ENCODE measurements at places on chromosomes 4 and X.

DNA sequence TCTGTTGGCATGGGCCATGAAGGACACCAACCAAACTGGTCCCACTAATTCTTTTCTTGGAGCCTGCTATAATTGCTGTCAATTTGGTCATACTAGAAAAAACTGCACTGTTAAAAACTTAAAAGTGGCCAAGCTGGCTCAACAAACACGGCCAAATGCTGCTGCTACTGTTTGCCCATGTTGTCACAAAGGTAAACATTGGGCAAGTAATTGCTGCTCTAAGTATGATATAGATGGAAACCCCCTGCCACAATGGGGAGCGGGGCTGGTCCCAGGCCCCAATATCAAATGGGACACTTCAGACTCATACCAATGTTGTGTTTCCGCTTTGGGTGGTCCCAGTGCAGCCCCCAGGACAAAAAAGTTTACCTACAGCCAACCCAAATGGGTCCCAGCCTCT lies 52.1 kb downstream of the SPIN3 start:
- no peak for DNase-seq

GRCh38 chrX:78619834-78620233 lies 39.3 kb downstream of the RTL3 start:
- DNase-seq, result no peak

GRCh38 chrX:13898083-13898482 lies 81.2 kb upstream of the GPM6B start:
- DNase-seq, result no peak

DNA sequence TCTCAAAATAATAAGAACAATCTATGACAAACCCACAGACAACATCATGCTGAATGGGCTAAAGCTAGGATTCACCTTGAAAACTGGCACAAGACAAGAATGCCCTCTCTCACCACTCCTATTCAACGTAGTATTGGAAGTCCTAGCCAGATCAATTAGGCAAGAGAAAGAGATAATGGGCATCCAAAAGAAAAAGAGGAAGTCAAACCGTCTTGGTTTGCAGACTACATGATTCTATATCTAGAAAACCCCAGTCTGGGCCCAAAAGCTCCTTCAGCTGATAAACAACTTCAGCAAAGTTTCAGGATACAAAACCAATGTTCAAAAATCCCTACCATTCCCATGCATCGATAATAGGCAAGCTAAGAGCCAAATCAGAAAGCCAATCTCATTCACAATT lies 59.0 kb downstream of the CHM start:
- no peak for DNase-seq

GRCh38 chr4:109703664-109704361 lies 568 bp upstream of the CASP6 start:
- no peak for DNase-seq

- DNase-seq, result no peak
Observed at GRCh38 chr4:74793757-74794381, 454 bp downstream of the BTC start.

- DNase-seq, result no peak
Observed at GRCh38 chr4:89247951-89248350, 59.6 kb downstream of the GPRIN3 start.

DNA sequence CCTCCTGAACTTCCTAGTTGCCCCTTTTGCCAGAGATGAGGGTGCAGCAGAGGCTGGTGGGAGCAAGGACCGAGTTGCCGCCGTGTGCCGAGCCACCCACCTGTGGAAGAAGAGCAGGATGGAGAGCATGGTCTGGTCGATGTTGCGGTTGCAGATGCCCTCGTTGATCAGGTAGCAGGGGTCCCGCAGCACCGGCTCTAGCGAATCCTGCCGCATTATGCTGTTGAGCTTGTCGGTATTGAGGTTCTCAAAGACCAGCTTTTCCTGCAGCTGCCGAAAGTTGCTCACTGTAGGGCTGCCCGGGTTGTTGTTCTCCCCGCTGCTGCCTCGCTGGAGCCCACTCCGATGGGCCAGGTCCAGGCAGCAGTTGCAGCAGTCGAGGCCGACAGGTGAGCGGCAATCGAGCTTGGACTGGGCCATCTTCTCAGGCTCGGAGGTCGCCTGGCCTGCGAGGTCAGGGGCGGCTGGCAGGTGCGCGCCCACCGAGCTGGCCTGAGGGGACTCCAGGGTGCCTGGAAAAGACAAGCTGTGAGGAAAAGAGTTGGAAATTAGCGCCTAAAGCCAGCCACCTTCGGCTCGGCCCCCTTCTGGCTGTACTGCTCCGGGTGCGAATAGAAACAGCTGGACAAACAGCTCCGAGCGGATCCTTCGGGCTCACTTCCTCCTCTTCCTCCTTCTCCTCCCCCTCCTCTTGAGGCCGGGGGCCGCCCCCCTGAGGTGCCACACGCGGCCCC lies 420 bp downstream of the TSC22D3 start:
- DNase-seq, result peak; percentile 28

DNA sequence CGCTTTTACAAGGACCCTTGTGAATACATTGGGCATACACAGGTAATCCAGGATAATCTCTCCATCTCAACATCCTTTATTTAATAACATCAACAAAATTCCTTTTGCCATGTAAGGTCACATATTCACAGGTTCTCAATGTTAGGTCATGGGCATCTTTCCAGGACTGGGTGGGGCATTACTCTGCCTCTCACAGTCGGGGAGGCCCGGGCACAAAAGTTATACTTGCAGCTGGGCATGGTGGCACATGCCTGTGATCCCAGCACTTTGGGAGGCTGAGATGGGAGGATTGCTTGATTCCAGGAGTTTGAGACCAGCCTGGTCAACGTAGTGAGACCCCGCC lies 93.7 kb upstream of the AP1S2 start:
- no peak for DNase-seq

GRCh38 chrX:57453901-57454300 lies 137.9 kb upstream of the ZXDB start:
- DNase-seq, result peak; percentile 38

- no peak for DNase-seq
Observed at GRCh38 chr4:184860018-184860779, 34.4 kb upstream of the ACSL1 start.

GRCh38 chr4:132557660-132558059 lies 591.4 kb upstream of the PCDH10 start:
- DNase-seq, result no peak

DNA sequence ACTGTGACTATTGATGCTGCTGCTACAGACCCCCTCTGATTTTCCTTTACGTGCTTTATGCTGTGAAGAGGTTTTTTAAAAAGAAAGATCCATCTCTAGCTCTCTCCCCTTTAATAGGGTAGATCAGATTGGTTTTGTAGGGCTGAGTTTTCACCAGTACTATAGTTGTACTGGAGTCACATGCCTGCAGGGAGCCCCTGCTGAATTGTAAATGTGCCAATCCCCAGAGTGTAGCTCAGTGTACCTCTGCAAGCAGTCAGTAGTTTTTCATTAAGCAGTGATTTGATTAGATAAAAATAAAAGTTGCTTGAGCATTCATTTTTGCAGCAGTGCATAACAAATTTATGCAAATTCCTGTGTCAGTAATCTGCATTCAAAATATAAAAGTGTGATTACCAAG lies 179.2 kb downstream of the IL1RAPL2 start:
- DNase-seq, result no peak

DNA sequence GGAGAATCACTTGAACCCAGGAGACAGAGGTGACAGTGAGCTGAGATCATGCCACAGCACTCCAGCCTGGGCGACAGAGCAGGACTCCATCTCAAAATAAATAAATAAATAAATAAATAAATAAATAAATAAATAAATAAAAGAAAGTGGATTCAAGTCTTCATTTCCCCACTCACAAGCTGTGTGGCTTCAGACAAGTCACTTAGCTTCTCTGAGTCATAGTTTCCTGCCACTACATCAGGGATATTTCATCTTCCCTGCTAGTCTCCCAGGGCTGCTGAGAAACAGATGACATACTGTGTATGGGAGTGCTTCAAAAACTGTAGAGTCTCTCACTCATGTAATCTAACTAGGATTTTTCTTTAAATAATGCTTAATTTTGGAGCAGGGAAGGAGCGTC lies 37.2 kb downstream of the TBC1D9 start:
- no peak for DNase-seq

- no peak for DNase-seq
Observed at GRCh38 chr4:80137631-80138030, 59.7 kb upstream of the PRDM8 start.

- DNase-seq, result peak; percentile 9
Observed at GRCh38 chrX:149962859-149963757, 24.8 kb upstream of the EOLA2 start.

- no peak for DNase-seq
Observed at GRCh38 chr4:136796953-136797352, 735.3 kb downstream of the PCDH18 start.

- DNase-seq, result no peak
Observed at GRCh38 chr4:47326025-47326424, 137.5 kb downstream of the COMMD8 start.

GRCh38 chr4:150886597-150886996 lies 128.5 kb downstream of the LRBA start:
- DNase-seq, result no peak

DNA sequence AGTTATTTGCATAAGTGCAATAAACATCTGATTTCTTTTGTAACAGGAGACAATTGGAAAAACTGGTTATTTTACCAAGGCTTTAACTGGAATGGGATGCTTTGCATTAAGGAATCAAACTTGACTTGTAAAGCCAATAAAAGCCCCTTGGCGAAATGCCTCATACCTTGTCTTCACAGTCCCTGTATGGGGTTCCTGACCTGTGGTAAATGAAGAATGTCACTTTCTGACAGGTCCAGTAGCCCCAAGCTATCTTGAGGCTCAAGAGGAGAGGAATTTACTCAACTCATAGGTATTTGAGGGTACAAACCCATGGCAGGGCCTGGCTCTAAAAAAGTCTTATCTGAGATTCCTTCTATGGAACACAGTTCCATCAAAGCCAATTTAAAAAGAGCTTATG lies 78.0 kb downstream of the ACOX3 start:
- no peak for DNase-seq

DNA sequence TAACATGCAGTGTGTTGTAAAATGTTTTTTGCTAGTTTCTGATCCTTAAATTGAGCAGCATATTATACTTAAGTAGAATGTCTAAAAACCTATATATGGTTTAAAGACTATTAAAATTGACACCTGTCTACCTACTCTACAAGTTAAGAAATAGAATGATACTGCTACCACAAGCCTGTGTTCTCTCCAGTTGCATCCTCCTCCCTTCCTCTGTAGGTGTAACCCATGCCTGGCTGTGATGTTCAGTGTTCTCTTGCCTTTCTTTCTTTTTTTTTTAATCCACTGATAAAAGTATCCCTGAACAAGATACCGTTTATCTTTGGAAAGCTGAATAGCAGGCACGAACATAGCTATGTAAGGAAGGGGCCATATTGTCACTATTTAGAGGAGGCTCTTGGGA lies 99.1 kb downstream of the KDM6A start:
- no peak for DNase-seq

DNA sequence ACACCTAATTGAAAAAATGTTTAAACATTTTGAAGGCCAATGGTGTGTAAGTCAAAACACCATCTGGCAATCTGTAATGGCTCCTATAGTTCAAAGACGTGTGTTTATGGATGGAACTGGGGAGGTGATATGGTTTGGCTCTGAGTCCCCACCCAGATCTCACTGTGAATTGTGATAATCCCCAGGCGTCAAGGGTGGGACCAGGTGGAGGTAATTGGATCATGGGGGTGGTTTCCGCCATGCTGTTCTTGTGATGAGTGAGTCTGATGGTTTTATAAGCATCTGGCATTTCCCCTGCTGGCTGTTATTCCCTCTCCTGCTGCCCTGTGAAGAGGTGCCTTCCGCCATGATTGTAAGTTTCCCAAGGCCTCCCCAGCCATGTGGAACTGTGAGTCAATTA lies 52.2 kb downstream of the ADRA2C start:
- no peak for DNase-seq

DNA sequence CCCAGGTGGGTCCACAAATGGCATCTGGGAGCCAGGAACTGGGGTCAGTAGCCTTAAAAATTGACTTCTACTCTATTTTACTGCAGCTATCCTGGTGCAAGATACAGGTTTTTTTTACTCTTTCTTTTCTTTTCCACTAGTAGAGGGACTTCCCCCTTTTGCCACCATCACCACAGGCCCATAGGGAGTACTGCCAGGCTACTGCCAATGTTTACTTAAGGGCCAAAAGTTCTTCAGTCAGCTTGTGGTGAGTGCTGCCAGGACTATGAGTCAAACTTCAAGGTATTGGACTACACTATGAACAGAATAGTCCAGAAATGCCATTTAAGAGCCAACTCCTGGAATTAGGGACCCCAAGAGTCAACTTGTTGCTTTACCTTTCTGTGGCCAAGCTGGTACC lies 94.7 kb downstream of the EDA2R start:
- DNase-seq, result no peak

GRCh38 chrX:41482154-41482850 lies 35.2 kb downstream of the NYX start:
- no peak for DNase-seq

DNA sequence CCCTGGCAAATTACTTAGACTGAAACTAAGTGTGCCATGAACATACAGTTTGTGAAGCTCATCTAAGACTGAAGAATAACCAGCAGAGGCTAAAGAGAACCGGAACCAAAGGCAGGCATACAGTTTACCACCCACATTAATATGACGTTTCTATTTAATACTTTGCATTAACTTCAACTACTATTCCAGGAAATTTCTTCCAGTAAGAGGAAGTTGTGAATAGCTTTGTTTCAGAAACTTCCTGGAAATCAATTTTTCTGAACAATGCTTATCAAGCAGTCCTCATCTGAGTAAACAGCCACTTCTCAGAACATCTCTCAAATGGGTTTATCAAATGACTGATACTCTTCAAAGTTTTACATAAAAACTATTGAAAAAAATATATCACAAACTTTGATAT lies 252.7 kb downstream of the OPHN1 start:
- no peak for DNase-seq

DNA sequence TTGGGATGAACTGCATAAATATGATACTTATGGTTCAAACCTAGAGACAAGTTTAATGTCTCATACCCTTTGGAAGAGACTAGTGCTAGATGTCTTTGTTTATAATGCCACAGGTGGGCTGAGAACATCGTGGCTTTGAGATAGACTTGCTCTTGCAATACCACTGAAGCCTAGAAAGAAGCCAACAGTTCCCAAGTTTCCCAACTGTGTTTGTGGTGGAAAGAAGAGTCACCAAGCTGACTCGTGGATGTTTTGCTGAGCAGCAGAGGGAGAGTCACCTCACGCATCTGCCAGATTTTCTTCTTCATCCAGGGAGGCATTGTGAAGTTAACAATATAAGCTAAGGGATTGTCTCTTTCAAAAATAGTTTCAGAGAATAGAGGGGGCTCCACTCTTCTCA lies 1076.2 kb downstream of the C4orf33 start:
- DNase-seq, result no peak

DNA sequence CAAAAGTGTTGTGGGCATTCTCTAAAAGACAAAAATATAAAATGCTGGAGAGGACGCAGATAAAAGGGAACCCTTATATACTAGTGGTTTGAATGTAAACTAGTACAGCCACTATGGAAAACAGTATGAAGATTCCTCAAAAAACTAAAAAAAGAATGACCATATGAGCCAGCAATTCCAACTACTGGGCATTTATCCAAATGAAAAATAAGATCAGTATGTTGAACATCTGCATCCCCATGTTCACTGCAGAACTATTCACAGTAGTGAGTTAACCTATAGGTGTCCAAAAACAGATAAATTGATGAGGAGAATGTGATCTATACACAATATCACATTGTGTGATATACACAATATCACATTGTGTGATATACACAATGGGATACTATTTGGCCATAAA lies 1615.3 kb downstream of the PCDH18 start:
- no peak for DNase-seq

Measured in CD4-positive, alpha-beta T cell treated with Interleukin-17A for 4 hours (primary cell).